ENCODE measurements at places on chromosomes 1 and 21.

- peaks cover 88% of the 10 kb centered on the region for H3K27me3 ChIP-seq
- H3K27ac ChIP-seq: no peak overlapping the region
- H3K4me3 ChIP-seq: no peak overlapping the region
- H3K4me1 ChIP-seq: no peaks in the 10 kb centered on the region
- no peak for DNase-seq
- no peaks in the 10 kb centered on the region for H3K36me3 ChIP-seq
Measured at GRCh38 chr1:18009055-18009454, 98.5 kb upstream of the IGSF21 start.

DNA sequence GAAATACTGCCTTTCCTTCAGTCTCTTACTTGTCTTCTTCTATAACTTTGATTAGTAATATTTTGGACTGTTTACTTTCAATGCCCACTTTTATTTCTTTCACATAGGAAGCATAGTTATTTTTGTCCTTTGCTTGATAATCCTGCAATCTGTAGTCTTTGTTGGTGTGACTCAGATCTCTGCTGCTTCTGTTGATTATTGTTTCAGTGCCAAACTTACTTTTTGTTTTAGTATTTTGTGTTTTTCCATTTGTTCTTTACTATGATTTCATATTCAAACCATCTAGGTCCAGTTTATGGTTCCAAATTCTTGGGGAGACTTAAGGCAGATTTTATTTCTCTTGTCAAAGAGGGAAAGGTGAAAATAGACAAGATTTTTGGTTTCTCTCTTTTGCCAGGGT, 399.9 kb downstream of the HLX start:
- H3K27ac ChIP-seq: no peak overlapping the region
- no peaks in the 10 kb centered on the region for H3K27me3 ChIP-seq
- H3K36me3 ChIP-seq: no peaks in the 10 kb centered on the region
- H3K4me3 ChIP-seq: no peak overlapping the region
- peaks cover 9% of the 10 kb centered on the region for H3K4me1 ChIP-seq
- no peak for DNase-seq

GRCh38 chr1:88744142-88744541, 60.1 kb downstream of the PKN2 start:
- no peak overlapping the region for H3K27ac ChIP-seq
- no peak overlapping the region for H3K4me3 ChIP-seq

DNA sequence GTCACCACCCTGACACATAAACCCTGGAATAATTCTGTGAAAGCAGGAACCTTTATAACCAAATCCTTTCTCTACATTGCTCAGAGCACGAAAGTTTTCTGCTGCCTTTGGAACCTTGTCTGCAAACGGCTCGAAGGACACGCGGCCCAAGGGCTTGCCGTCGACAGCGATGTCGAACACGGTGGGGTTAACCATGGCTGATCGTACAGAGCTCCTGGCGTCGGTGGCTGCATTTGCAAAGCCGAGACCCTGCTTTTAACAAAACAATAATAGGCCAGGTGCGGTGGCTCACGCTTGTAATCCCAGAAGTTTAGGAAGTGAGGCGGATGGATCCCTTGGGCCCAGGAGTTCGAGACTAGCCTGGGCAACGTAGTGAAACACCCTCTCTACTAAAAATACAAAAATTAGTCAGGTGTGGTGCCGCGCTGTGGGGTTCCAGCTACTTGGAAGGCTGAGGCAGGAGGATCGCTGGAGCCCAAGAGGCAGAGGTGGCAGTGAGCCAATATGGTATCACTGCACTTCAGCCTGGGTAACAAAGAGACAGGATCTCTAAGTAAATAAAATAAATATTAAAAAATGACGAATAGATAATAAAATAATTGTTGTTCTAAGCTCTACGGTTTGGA, 2.2 kb upstream of the EIF2B3 start:
- H3K4me1 ChIP-seq: peaks cover 14% of the 10 kb centered on the region
- H3K36me3 ChIP-seq: no peaks in the 10 kb centered on the region
- H3K27me3 ChIP-seq: no peaks in the 10 kb centered on the region
- H3K27ac ChIP-seq: no peak overlapping the region
- no peak for DNase-seq
- no peak overlapping the region for H3K4me3 ChIP-seq

DNA sequence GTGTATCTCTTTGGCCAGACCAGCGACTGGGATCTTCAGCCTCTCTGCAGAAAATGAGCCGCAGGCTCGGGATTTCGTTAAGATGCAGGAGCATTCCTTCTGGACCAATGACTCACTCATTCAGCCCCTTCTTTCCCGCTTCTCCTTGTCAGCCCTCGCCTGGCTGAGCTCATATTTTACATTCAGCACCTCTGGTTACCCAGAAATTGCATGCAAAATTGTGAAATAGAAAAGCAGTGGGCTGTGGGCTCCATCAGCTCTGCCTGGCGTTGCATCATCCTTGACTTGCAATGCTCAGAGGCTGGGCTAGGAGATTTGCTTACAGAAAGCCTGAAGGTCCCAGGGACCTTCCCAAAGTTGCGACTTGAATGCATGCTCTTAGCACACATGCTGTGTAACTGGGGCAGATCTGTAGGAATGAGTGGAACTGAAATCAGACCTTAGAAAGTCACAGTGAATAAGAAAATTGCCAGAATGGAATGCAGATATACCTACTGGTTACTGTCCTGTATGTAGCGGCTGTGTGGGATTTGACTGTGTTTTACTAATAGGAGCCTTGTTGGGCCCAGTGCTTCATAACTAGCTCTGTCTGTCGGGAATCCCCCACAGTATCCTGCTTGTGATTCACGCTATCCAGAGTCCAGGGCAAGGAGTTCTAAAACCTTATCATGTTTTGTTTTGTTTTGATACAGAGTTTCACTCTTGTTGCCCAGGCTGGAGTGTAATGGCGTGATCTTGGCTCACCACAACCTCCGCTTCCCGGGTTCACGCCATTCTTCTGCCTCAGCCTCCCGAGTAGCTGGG, 444.8 kb downstream of the KIF26B start:
- peak overlapping the region; percentile 3 for H3K27ac ChIP-seq
- DNase-seq: no peak
- no peak overlapping the region for H3K4me3 ChIP-seq
- H3K4me1 ChIP-seq: peaks cover 24% of the 10 kb centered on the region

- no peak for DNase-seq
- peak overlapping the region; percentile 55 for H3K4me3 ChIP-seq
- no peaks in the 10 kb centered on the region for H3K36me3 ChIP-seq
Measured at GRCh38 chr1:1199961-1200875, 6.2 kb downstream of the TNFRSF18 start.

DNA sequence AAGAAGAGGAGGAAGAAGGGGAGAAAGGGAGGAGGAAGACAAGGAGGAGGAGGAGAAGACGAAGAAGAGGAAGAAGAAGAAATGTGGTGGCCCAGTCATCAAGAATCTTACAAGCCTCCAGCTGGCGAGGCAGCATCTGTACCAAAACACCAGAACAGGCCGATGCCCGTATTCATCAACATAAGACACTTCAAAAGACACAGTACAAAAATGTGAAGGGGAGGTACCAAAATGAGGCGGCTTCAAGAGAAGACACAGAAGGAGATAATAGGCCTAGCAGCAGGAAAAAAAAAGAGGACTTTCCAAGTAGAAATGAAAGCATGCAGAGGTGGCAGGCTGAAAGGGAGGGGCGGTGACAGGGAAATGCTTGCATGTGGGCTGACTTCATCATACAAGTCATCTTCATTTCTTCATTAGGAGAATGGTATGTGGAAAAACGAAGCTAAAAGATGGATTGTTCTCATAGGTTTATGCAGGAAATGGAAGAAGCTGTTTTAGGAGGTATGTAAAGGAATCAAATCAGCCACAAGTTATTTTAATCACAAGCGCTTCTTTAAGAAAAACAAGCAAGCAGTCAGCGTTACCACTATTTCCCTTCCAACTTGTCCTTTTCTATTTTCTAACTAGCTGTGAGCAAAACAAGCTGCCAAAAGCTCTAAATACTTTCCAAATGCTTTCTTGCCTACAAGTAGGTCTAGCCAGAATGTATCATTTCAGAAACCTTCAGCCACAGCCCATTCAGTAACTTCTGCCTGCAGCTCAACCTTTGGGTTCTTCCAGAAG, 192.3 kb downstream of the SLC45A1 start:
- DNase-seq: no peak
- H3K27ac ChIP-seq: peak overlapping the region; percentile 83
- H3K4me1 ChIP-seq: peaks cover 34% of the 10 kb centered on the region
- no peaks in the 10 kb centered on the region for H3K27me3 ChIP-seq
- peaks cover 3% of the 10 kb centered on the region for H3K36me3 ChIP-seq
- peak overlapping the region; percentile 38 for H3K4me3 ChIP-seq

DNA sequence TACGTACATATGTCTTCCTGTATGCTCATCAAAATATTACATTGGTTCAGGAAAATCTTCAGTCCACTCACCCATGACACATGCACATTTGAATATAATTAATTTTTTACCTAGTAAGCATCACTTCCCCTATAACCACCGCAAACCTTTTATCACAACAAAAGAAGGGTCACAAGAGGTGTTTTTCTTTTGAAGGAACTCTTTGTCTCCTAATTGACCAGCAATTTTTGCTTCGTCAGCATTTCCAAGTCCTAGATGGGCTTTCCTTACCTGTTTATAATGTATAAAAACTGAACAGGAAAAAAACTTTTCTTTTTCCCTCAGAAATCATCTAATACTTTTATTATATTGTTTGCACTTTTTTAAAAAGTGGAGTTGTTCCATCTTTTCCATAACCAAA, 631.3 kb downstream of the PLA2G4A start:
- no peak overlapping the region for H3K4me3 ChIP-seq
- no peak for DNase-seq
- no peaks in the 10 kb centered on the region for H3K4me1 ChIP-seq
- H3K27ac ChIP-seq: no peak overlapping the region
- no peaks in the 10 kb centered on the region for H3K27me3 ChIP-seq

DNA sequence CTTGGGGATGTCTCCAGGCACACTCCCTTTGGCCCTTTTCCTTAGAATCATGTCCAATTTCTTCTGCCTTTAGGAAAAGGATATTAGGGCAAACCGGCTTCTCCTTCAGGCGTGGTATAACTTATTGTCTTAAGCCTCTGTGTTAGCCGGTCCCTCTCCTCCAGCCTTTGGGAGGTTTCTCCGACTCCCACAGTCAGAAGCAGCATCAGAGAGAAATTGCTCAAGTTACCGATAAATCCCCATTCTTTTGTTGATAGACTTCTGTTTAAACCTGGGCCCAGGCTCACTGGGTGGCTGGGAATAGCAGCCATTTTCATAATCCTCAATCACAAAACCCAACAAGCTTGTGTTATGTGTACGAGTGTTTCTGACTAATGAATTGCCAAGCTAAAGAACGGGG, 85.4 kb upstream of the KAZN start:
- no peaks in the 10 kb centered on the region for H3K36me3 ChIP-seq
- no peak overlapping the region for H3K27ac ChIP-seq
- H3K4me3 ChIP-seq: no peak overlapping the region
- no peak for DNase-seq
- no peaks in the 10 kb centered on the region for H3K27me3 ChIP-seq

DNA sequence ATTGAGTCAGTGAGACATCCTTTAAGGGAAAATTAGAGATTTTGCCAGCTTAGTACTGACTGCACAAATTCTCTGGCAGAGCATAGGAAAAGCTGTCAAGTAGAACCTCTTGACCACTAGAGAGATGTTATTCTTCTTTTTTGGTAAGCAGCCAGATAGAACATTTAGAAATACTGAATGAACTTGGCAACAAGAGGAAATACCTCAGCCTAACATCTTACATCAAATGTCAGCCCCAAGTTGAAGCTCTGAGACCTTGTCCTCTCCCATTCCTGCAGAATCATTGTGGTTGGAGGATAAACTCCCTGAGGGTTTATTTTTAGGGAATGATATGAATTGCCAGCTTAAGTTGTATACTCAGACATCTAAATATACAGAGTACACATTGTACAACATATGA, 53.5 kb downstream of the MIGA1 start:
- H3K27me3 ChIP-seq: no peaks in the 10 kb centered on the region
- H3K36me3 ChIP-seq: no peaks in the 10 kb centered on the region
- peaks cover 91% of the 10 kb centered on the region for H3K4me1 ChIP-seq
- DNase-seq: no peak

- H3K4me3 ChIP-seq: no peak overlapping the region
- no peaks in the 10 kb centered on the region for H3K36me3 ChIP-seq
- no peak overlapping the region for H3K27ac ChIP-seq
- H3K4me1 ChIP-seq: no peaks in the 10 kb centered on the region
Measured at GRCh38 chr1:46456411-46456963, 33.1 kb upstream of the DMBX1 start.

- no peaks in the 10 kb centered on the region for H3K36me3 ChIP-seq
- DNase-seq: no peak
- no peaks in the 10 kb centered on the region for H3K27me3 ChIP-seq
- no peak overlapping the region for H3K27ac ChIP-seq
Measured at GRCh38 chr1:197130677-197131304, 15.7 kb downstream of the ASPM start.

DNA sequence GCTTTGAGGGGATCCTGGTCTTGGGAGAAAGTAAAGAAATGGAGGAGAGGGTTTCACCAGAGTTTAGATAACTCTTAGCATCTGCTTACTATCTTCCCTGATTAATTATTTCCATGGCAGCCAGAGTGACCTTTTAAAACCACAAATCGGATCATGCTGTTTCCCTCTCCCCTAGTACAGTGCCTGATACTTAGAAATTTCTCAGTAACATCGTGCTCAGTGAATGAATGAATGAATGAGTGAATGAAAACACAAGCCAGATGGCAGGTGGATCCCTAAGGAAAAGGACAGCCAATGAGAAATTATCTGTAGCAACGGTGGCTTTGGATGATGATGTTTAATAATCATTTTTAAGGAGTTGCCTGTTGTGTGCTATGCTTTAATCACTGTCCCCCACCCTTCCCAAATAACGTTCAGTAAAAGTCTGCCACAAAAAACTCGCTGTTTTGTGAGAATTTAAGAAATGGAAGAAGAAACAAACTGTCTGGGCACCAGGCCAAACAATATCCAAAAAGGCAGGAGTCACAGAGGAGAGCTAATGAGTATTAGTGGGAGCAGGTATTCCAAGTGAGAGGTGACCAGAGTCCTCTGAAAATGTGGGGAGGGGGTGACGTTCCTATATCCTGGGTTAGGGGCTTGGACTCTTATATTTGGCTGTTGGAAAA, 737 bp upstream of the SMAP2 start:
- H3K36me3 ChIP-seq: no peaks in the 10 kb centered on the region
- no peak overlapping the region for H3K27ac ChIP-seq
- peak overlapping the region; percentile 85 for H3K4me3 ChIP-seq
- no peak for DNase-seq
- peaks cover 13% of the 10 kb centered on the region for H3K4me1 ChIP-seq

DNA sequence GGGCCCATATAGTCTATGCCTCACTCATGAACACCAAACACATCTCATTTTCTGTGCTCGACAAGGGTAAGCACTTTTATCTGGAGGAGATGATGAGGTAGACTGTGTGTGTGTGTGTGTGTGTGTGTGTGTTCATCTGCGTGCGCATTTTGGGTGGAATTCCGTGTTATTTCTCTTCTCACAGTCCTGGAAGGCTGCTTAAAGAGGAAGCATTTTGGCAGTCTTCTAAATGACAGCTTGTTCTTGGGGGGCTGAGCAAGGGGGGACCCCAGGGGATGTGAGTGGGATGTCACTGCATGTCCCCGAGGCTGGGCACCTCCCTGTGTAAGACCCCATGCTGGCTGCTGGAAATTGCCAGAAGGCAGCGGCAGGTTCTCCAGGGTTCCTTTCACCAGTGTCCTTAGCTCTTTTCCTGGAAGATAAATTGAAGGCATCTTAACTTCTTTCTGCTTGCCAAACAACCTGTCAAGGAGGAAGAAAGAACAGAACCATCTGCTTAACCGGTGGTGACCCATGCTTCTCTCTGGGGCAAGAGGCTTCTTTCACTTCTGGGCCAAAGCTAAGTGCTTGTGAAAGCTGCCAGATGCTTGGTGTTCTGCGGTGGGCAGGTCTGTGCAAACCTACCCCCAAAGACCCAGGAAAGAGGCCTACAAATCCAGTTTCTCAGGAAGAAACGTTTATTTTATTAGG, 9.9 kb upstream of the RD3 start:
- peaks cover 18% of the 10 kb centered on the region for H3K4me1 ChIP-seq
- H3K36me3 ChIP-seq: no peaks in the 10 kb centered on the region
- no peak overlapping the region for H3K4me3 ChIP-seq
- H3K27ac ChIP-seq: peak overlapping the region; percentile 53
- DNase-seq: no peak

Measured in esophagus muscularis mucosa (tissue), 4 donors.